ENCODE measurements at places on chromosomes 12 and 14. TPM values are rescaled to one million over a fixed set of nuclear protein-coding genes. Genes with fewer than 3 reads are reported as not detected.

DNA sequence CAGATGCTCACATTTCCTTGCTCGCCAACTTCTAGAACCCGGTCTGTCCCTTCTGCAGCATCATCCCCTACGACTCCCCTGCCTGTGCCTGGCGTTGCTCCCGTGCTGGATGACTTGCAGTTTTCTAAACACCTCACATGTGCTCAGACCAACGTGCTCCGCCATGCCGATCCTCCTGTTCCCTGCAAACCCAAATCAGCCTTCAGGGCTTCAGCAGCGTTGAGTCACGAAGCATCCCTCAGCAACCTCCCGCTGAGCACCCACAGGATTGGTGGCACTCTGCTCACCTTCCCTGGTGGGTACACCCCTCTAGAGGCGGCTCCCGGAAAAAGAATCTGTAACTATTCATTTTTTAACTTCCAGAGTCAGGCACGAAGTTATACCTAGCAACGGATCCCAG lies 2.8 kb upstream of the PIWIL1 start:
- DNase-seq = no peak

GRCh38 chr12:66984962-66985361 lies 284.2 kb upstream of the CAND1 start:
- no peak for DNase-seq

Gene TCL1B
- total RNA-seq = not detected

- no peak for DNase-seq
These were observed 17.5 kb downstream of the DYRK4 start for GRCh38 chr12:4579305-4580102.

Gene C3AR1
- 2.0 TPM for total RNA-seq

- no peak for DNase-seq
These were observed 45.9 kb upstream of the CAND1 start for GRCh38 chr12:67223225-67223624.

Gene HNF1A
- not detected for total RNA-seq

GRCh38 chr14:36997843-36998242 lies 174.6 kb downstream of the SLC25A21 start:
- DNase-seq = no peak

DNA sequence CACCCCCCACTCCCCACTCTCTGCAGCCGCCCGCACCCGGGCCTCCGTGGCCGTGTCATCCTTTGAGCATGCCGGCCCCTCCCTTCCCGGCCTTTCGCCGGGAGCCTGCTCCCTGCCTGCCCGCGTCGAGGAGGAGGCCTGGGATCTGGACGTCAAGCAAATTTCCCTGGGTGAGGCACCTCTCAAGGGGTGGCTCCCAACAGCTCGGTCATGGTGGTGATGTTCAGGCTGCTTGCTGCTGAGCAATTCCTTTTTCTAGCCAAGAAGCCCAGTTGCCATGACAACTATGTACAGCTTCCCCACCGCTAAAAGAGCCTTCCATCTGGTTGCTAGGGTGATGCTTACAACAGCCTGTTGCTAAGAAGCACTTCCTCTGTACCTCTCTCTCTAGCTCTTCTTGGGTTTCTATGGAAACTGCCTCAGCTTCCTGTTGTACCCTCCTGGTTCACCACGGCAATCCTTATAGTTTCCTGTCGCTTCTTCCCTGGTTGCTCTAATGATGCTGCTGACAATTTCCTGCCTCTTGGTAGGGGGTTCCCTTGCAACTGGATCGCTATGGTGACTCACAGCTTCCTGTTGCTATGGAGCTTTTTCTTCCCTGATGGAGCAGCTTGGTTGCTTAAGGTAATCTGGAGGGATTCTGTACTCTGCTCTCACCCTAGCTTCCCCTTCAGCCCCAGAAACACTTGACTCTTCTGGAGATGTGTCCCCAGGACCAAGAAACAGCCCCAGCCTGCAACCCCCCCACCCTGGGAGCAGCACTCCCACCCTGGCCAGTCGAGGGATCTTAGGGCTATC lies 11.0 kb downstream of the ZNF219 start:
- DNase-seq = peak; percentile 74

- DNase-seq = no peak
These were observed 42.2 kb downstream of the FBXL14 start for GRCh38 chr12:1552171-1552570.

- DNase-seq = no peak
These were observed 67.9 kb downstream of the TSPAN9 start for GRCh38 chr12:3145033-3145432.

DNA sequence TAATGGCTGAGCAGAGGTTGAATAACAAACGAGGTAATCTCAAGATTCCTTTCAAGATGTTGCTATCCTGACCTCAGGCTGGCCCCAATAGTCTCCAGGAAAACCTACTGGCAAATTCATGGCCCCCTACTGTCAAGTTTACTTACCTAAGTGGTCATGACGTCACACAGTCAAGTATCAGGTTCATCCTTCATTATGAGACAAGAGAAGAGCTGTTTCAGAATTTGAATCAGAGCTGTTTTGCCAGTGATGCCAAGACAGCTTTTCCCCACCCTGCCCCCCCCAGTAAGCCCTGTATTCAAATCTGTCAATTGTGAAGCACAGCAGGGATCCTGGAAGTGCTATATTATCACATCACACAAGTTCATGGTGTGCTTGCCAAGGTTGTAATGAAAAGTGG lies 509.6 kb downstream of the NOVA1 start:
- DNase-seq = no peak

Gene POTEG
- total RNA-seq = not detected

Gene RDH11
- total RNA-seq = 47.8 TPM

- peak; percentile 19 for DNase-seq
These were observed 922.7 kb downstream of the VRK1 start for GRCh38 chr14:97719931-97720330.

DNA sequence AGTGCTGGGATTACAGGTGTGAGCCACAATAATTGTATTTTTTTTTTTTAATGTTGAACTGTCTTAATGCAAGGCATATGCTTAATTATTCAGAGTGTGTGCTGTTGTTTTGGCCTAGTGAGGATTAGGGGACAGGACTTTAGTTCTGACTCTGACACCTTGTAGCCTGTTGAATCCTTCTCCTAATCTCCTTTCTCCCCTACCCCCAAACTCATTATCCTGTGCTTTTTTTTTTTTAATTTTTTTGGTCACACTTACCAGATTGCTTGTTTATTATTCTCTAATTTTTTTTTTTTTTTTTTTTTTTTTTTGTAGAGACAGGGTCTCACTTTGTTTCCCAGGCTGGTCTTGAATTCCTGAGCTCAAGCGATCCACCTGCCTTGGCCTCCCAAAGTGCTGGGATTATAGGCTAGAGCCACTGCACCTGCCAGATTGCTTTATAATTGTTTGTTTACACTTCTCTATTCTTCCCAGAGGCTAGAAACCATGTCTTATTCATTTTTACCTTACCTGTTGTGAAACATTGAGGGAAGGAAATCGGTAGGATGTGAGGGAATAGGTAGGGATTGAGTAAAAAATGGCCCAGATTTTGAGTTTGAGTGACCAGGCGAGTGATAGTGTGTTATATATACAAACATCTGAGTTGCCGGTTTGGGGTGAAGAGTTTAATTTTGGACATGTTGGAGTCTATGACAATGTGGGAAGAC lies 32.2 kb downstream of the DIP2B start:
- DNase-seq = no peak

GRCh38 chr14:51305751-51306150 lies 65.7 kb downstream of the TMX1 start:
- no peak for DNase-seq

GRCh38 chr12:84397846-84398245 lies 514.8 kb downstream of the SLC6A15 start:
- no peak for DNase-seq

DNA sequence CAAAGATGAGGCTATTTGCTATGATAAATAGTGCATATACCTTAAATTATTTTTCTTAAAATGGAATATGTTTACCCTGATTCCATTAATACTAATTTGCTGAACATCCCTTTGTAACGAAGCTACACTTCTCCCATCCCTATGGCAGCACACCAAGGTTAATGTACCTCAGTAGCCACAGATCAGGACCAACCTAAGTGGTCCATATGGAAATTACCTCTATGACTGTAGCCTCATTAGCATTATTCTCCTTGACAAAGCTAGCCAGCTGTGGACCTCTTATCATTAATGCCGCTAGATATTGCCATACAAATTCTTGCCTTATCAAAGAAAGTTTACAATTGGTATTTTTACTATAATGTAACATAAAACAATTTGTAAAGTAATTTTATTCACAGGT lies 76.9 kb upstream of the GARIN2 start:
- DNase-seq = no peak

GRCh38 chr12:91951571-91951970 lies 194.1 kb downstream of the BTG1 start:
- no peak for DNase-seq

- no peak for DNase-seq
These were observed 156.0 kb downstream of the TMTC3 start for GRCh38 chr12:88298014-88298682.

DNA sequence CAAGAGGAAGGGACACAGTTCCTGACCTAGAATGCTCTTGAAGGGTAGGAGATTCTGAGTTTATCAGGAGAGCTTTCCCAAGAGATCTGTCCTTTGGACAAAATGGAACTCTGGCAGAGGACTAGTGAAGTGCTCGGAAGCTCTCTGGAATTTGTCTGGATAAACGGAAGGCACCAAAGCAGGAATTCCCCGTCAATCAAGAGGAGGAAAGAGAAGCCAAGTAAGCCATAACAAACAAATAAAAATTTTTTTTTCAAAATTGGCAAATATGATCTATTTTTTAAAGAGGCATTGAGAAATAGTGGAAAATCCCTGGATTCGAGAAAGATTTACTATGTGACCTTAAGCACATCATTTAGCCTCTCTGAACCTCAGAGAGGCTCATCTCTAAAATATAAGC lies 99.2 kb downstream of the GRIN2B start:
- DNase-seq = no peak

Gene NR4A1
- total RNA-seq = 20.4 TPM

GRCh38 chr12:89980236-89980635 lies 271.6 kb upstream of the ATP2B1 start:
- no peak for DNase-seq

- no peak for DNase-seq
These were observed 10.3 kb upstream of the LRP1-AS start for GRCh38 chr12:57157588-57158173.

Gene ANKS1B
- 0.60 TPM for total RNA-seq

- DNase-seq = no peak
These were observed 24.6 kb downstream of the ZNF26 start for GRCh38 chr12:133010657-133011297.

Gene CLMN
- 0.29 TPM for total RNA-seq

Gene CLEC1A
- total RNA-seq = not detected

Gene TPPP2
- not detected for total RNA-seq

GRCh38 chr14:69943084-69943780 lies 64.0 kb downstream of the SMOC1 start:
- no peak for DNase-seq

- DNase-seq = no peak
These were observed 32.2 kb upstream of the BHLHE41 start for GRCh38 chr12:26157001-26157400.

GRCh38 chr12:108447168-108447832 lies 67.8 kb upstream of the FICD start:
- no peak for DNase-seq

Gene DNM1L
- 63.4 TPM for total RNA-seq

- DNase-seq = no peak
These were observed 19.8 kb upstream of the MAP1LC3B2 start for GRCh38 chr12:116539361-116539771.

DNA sequence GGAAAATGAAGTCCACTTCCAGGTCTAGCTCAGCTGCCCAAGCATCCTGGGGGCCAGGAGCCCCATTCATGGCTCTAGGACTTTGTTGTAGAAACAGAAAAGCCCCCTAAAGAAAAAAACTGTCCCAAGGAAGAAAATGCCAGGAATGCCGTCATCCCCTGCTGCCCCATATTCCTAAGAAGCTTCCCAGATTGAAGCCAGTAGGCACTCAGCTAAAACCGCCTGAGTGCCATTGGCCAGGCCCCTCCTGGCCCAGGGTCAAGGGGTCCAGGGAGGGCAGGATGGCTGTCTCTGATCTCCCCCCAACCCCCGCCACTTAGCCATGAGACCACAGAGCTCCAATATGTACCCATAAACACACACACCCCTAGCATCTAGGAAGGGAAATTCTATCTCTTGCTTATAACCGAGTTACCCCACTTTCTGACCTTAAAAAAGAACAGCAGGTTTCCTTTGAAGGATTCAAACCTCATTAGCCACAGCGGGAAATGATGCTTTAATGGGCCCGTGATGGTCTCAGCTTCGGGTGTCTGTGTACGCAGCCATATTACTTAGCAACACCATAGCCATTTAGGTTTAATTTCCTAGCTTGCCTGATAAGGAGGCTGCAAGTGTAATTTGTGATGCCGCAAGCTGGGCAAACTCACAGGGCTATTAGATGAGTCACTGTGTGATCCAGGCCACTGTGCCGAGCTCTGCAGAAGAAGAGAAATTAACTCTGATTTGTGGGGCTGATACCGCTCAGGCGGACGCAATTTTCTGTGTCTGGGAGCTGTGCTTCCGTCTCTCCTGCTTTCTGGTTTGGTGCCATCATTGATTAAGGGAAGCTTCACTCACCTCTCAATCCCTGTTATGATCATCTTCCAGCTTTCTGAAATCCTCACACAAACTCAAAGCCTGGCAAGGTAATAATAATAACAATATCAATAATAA lies 84.2 kb downstream of the GCH1 start:
- no peak for DNase-seq

Gene SDR9C7
- total RNA-seq = not detected

- no peak for DNase-seq
These were observed 24.2 kb downstream of the PTPRO start for GRCh38 chr12:15346488-15346887.

DNA sequence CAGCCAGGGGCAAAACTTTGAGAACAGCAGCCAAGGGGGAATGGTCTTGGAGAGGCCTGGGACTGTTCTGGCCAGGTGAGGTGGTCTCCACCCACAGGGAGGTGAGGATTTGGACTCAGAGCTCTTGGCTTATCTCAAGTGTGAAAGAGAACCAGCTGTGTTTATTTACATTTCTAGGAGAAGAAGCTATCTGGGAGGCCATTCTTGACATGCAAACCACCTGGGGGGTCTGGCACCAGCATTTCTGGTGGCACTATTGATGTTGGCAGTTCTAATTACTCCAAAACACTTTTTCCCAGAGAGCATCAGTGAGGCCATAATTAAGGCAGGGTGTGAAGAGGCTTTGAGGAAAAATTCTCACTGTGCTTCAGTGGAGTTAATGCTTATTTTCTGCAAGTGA lies 95.1 kb downstream of the CAND1 start:
- no peak for DNase-seq

DNA sequence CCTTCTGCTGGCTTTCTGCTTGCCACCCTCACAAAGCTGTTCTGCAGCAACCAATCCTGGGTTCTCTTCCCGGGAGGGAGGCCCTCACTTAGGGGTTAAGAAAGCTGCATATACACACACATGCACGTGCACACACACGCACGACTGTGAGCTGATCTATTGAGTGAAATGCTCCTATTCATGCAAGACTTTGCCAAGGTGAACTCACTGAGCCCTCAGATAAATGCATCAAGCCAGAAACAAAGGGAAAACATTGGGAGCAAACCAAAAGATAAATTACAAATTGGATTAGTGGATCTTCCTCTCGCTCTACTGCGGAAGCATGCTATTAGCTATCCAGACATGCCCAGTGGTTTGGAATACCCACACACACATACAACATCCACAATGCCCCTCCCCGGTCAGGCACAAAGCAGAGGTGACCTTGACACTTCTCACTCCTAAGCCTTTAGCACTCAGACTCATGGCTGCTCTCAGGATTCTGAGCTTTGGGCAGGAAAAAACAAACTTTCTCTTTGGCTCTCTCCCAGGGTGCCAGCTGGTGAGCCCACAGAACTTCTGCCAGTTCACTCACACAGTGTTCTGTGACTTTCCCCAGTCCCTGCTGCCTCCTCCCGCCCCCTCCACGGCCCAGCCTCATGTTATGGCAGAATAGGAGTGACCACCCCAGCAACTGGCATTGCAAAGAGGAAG lies 320.0 kb downstream of the DPF3 start:
- no peak for DNase-seq

- DNase-seq = no peak
These were observed 259.7 kb downstream of the NELL2 start for GRCh38 chr12:44616402-44616801.
